Activated CD4-positive, alpha-beta T cell treated with anti-CD3 and anti-CD28 coated beads, Interleukin-10, Interleukin-2, amounts not matched to agents 100 ng/mL and 50 ng/mL, durations not matched to agents 16 hours and 8 hours (primary cell): ENCODE measurements at places on chromosomes 12 and 14.
A peak's percentile ranks its signal among the peaks of the same experiment; 100 is the strongest.

- DNase-seq: peak; percentile 25
These were observed 122.0 kb upstream of the ATXN7L3B start for GRCh38 chr12:74415633-74416032.

DNA sequence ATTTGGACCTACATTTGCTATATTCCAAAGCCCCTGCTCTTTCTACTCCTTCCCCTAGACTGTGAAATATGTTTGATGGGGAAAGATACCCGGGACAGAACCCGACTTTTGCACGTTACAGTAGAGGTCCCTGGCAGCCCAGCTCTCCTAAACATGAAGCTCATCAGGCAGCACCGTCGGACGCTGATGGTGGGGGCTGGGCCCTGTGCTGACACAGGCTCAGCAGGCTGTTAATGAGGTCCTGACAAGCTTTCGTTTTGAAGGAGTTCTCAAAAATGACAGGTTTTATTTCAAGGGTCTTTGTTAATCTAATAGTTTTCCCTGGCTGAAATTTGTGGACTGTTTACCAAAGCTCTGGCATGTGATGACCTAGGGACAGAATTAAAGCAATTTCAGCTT is 102.3 kb downstream of the SLC25A47 start:
- no peak for DNase-seq

GRCh38 chr12:64082116-64082515 is 140.0 kb downstream of the KICS2 start:
- no peak for DNase-seq

- DNase-seq: peak; percentile 64
These were observed 413.7 kb downstream of the PCNX1 start for GRCh38 chr14:71320734-71321573.

GRCh38 chr12:89165703-89166102 is 186.6 kb downstream of the DUSP6 start:
- DNase-seq: no peak

DNA sequence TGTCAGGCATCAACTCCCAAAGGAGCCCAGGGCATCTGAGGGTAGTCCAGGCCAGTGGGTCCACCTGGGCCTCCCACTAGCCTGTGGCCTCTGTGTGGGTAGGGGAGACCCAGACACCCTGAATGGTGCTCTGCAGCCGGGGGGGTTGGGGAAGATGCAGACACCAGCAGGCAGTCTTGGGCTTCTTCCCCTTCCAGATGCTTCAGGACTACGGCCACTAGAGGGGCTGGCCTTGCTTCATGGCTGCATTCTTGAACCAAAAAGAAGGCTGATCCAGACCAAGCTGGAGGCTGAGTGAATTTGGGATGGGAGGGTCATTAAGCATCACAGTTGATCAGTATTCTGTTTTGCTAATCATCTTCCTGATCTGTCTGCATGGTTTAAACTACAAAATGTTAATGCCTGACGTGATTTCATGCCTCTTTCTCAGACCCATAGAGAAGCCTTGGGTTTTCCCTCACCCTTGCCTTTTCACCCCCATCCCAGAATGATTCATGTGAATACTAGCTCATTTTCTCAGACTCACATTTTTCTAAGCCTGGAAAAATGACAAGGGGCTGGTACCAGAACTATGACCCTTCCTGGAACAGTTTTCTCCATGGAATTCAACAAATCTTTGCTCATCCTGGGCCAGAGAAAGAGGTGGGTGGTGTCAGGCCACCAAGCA is 134.2 kb downstream of the NTF3 start:
- DNase-seq: no peak

- peak; percentile 59 for DNase-seq
These were observed 682 bp upstream of the TRIP11 start for GRCh38 chr14:92040431-92041051.

DNA sequence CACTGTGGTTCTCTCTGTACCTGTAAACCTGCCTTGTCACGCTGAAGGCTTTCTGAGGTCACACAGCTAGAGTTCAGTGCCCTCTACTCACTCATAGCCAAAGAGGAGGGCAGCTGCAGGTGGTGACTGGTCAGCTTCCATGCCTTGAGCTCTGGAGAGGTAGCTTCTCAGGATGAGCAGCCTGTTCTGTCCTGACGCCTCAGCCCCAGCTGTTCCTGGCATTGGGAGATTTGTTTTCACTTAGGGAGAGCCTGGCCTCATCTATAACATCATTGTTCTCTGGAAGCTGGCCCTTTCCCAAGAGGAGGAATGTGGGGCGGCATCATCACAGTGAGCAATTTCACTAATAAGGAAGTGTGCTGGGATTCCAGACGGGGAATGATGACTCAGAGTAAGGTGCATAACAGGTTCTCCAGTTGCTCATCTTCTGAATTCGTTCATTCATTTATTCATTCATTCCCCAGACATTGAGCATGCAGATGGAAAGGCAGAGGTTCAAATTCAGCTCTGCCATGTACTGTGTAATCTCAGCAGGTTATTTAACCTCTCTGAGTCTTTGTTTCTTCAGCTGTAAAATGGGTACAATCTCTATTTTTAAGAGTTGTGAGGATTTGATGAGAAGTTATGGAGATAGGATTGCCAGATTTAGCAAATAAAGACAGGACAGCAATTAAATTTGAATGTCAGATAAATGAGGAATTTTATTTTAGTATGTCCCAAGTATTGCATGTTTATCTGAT is 255.8 kb upstream of the CRY1 start:
- no peak for DNase-seq

GRCh38 chr14:84963518-84963917 is 566.4 kb upstream of the FLRT2 start:
- DNase-seq: no peak

- DNase-seq: no peak
These were observed 39.7 kb upstream of the FICD start for GRCh38 chr12:108475396-108475795.

DNA sequence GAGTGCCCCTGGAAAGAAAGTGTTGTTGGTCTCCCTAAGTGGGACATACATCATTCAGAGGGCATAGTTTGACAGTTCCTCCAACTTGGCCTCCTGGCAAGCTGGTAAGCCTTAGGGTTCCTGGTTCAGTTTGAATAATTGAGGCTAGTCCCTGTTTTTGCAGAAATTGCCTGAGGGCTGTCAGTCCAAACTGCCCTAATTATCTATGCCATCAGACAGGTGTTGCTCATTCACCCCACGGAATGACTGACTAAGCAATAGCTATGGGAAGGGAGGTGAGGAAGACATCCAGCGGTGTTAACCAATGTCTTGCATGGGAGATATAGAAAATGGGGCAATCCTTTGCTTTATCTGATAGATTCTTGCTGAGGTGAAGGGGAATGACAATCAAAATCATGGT is 37.6 kb downstream of the SPTSSA start:
- no peak for DNase-seq

GRCh38 chr14:64510825-64511671 is 6.5 kb downstream of the ZBTB1 start:
- DNase-seq: peak; percentile 72

GRCh38 chr12:93954166-93955112 is 193.9 kb upstream of the PLXNC1 start:
- DNase-seq: no peak

- no peak for DNase-seq
These were observed 3.3 kb downstream of the AKT1 start for GRCh38 chr14:104792101-104792884.

DNA sequence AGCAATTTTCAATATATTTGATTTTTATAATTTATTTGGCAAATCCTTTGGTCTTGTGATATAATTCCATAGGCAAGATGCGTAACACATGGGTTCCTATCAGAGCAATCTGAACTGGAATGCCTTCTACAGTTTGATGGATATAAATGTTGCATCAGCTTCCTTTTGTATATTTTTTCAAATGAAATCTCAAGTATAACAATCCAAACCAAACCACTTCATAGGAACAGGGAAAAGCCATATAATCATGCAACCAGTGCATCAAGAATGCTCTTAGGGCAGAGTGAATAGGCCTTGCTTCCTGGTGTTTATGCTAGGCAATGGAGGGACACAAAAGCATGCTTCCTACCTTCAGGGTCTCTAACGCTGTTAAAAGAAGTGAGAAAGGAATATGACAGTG is 34.5 kb downstream of the EFCAB11 start:
- DNase-seq: no peak

DNA sequence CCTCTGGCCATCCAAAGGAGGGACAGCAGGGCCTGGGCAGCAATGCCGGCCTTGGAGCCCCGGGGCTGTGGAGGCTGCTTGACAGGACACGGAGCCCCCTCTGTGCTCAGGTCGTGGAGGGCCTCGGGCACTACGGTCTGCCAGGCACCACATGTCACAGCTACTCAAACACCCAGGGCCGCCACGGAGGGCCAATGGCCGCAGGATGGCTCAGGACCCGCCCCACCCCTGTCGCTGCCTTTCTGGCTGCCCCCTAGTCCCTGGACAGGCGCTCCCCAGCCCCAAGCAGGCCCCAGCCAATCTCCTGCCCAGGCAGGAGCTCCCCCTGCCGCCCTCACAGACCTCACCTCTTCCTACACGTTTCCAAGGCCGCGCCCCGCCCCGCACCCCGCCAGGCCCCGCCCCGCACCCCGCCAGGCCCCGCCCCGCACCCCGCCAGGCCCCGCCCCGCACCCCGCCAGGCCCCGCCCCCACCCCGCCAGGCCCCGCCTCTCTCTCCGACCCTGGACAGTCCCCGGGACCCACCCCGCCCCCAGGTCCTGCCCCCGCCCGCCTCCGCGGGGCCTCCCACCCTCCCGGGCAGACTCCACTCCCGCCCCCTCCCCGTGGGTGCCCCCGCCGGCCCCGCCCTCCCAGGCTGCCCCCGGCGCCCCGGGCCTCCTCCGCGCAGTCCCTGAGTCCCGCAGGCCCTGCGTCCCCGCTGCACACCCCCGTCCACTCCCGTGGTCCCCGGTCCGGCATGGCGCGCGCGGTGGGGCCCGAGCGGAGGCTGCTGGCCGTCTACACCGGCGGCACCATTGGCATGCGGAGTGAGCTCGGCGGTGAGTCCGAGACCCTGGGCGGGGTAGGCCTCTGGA is at the start of gene ASPG:
Gene ASPG (plus strand): TSS at position 669 of the 857 bp plus-strand sequence. CDS start 71 bp downstream, at position 740.
- no peak for DNase-seq

DNA sequence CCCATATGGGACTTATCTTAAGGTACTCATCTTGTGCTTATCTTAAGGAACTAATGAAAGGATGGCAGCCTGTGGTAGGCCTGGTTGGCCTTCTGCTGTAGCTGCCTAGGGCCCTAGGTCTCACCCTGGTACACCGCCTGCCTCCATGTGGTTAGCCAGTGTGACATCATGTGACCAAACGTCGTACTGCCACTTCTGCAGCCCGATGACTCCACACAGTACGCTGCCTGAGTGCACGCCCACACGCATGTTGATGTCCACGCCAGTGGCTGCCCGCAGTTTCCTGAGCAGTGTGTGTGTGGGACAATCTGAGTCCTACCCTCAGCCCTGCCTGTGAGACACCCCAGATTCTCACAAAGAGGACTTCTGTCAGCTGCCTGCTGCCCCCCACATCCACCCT is 5.1 kb downstream of the ADCY4 start:
- peak; percentile 84 for DNase-seq

- no peak for DNase-seq
These were observed 14.1 kb downstream of the PRKAB1 start for GRCh38 chr12:119681728-119682638.

- no peak for DNase-seq
These were observed 207.9 kb upstream of the DIO3 start for GRCh38 chr14:101353422-101353821.

- DNase-seq: no peak
These were observed 327.8 kb downstream of the PDZRN4 start for GRCh38 chr12:41515953-41516352.

DNA sequence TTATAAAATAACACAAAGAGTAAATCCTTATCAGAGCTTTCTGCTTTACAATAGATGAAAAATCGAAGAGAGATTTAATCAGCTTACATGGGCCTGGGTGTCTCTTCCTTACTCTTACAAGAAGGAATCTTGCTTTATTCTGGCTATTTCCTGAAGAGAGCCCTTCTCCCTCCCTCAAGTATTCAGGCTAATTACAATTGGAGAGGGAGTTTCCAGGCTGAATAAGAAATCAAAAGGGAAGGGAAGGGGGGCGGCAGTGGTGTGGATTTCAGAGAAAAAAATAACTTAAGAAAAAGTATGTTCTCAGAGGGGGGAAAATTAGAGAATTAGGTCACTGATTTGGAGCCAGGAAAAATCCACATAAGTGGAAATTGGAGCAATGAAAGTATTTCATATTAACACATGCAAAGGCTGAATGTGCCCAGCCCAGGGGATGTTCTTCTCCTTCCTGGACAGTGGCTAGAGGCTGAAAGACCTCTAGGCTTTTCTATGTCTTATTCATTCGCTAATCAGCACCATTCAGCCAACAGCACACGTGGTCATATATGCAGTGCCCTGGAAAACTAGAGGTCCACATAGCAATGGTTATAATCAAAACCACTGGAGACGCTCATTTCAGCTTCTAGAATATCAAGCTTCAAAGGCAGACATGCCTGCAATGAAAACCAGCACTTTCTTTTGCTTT is 158.9 kb upstream of the BTG1 start:
- DNase-seq: no peak

GRCh38 chr12:88691811-88692210 is 111.5 kb upstream of the KITLG start:
- no peak for DNase-seq

DNA sequence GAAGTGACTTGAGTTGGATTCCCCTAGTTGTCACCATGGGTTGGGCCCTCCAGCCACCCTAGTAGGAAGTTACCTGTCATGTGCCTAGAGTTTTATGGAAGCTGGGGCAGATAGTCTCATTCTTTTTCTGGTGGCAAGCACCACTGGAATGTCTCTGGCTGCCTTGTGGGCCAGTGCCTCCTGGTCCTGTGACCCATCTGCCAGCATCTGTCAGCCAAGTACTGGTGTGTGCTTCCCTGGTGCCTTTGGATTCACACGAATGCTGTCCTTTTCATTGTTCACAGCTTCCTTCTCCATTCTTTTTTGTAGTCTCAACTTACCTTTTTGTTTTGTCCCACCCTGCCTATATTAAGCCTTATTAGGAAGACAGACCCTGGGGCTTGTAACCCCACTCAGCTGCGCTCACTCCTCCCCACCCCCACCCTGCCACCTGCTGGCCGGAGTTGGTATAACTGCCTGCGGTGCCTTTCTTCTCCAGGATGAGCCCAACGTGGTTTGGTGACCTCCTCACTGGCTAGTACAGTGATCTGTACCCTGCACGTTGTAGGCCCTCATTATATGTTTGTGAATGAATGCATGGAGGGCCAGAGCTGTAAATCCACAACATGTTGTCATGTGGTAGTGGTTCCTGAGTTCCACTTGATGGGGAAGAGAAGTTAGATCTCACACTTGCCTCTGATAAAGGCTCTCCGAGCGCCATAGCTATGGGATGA is 125.7 kb downstream of the TSPAN9 start:
- peak; percentile 54 for DNase-seq

- peak; percentile 11 for DNase-seq
These were observed 223.9 kb downstream of the MED13L start for GRCh38 chr12:116053479-116054200.

GRCh38 chr12:3680919-3681594 is 71.9 kb downstream of the CRACR2A start:
- no peak for DNase-seq

- no peak for DNase-seq
These were observed 8.5 kb upstream of the STON2 start for GRCh38 chr14:81408595-81408994.

DNA sequence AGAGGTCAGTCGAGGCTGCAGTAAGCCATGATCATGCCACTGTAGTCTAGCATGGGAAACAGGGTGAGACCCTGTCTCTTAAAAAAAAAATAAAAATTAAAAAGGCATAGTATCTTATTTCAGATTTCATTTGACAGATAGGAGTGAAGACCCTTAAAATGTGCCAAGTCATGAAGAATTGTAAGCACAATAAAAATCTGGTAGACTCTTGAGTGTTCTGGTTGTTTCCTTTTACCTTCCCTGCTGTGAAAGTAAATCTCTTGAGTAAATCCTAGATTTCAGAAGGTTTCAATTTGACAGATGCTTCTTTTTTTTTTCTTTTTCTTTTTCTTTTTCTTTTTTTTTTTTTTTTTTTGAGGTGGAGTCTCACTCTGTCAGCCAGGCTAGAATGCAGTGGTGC is 109.0 kb downstream of the ESR2 start:
- peak; percentile 47 for DNase-seq
